Activated T-cell treated with anti-CD3 and anti-CD28 coated beads, Interleukin-2, amount 50 U/mL, for 72 hours (primary cell): ENCODE measurements at places on chromosomes 7 and 10.

- no peak for DNase-seq
These were observed 18.4 kb upstream of the MET start for GRCh38 chr7:116653646-116654045.

DNA sequence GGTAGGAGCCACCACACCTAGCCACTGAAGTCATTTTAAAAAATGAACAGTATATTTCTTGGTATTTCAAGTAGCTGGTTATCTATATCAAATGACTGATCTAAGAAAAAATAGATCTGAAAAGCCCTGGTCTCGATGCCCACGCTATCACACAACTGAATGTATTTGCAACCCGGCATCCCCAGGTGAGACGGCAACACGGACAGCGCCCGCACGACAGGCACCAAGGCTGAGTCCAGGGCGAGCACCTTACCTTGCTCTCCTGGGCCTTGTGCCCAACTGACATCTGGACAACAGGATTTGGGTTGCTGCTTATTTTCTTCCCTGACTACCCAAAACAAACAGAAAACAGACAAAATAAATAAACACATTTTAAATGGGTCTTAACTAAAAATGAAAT lies 44.8 kb upstream of the NCAPG2 start:
- no peak for DNase-seq

DNA sequence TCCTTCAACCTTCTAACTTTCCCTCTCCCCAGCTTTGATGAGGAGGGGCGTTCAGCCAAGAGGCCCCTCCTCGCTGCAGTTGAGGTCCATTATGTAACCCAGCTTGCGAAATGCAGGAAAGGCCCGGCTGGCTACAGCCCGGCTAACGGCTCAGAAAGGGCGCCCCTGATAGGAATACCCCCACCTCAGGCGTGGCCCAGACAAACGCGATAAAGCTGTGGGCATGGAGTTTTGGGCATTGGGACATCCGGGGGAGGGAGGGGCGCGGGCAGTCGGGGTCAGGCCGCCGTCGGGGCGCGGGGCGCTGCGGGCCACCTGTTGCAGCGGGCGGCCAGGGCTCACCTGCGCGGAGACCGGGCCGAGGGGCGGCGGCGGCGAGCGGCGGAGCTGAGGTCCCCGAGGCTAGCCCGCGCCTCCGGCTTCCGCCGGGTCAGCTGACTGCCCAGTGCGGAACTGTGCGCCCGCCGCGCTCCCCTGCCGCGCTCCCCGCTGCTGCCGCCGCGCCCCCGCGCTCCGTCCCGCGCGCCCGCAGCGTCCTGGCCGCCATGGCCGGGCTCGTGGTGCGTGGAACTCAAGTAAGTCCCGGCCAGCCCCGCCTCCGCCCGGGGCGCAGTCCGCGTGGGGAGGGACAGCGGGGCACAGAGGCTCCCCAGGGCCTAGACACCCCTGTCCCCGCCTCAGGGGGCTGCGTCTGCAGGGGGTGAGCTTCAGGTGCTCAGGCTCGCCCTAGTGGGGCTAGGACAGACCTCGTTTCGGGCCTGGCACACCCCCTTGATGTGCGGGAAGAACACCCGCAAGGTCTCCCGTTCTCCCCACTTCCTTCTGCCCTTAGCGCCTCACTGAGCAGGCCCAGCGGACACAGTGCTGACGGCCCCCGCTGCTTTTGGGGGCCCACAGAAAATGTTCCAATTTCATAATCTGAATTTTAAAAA lies at the start of gene LRMDA:
Gene LRMDA (plus strand): TSS at position 445 of the 932 bp plus-strand sequence.
- DNase-seq = peak; percentile 7

DNA sequence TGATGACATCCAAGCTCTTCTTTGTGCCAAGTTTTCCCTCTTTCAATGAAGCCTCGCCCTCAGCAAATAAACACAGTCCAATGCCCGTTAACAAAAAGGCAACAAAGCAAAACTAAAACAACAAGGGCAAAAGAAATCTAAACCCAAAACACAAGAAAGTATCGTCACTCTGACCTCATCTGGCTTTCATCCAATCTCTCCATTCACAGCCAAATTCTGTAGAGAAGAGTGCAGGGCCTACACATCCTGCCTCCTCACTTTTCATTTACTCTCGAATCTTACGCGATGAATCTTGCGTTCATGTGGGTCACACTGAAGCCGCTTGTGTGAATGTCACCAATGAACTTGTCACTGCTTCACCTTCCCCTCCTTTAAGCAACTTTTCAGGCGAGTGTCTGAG lies 15.9 kb upstream of the AKR1E2 start:
- DNase-seq = no peak

GRCh38 chr7:40570223-40570622 lies 435.4 kb downstream of the SUGCT start:
- no peak for DNase-seq
